ENCODE measurements at places on chromosomes 6 and 20. TPM values are rescaled to one million over a fixed set of nuclear protein-coding genes. Genes with fewer than 3 reads are reported as not detected.

DNA sequence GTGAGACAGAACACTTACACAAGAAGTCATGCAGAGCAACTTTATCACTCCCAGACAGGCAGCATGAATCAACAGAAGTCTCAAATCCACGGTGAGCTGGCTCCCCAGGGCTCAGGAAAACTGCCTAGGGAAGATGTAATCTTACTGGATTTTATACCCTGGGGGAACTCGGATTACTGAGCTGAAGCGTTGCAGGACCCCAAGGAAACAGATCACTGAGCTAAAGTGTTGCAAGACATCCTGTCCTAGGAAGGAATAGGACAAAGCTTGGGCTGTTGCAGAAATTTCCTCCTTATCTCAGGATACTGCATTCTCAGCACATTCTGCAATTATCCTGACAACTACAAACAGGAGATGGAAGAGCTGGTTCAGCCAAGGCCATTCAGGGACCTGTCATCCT is 224.8 kb downstream of the TFAP2A start:
- DNase-seq, result no peak

GRCh38 chr6:13419422-13420195 is 67.8 kb downstream of the GFOD1 start:
- DNase-seq, result no peak

GRCh38 chr6:161400671-161401070 is 126.8 kb upstream of the AGPAT4 start:
- no peak for DNase-seq

DNA sequence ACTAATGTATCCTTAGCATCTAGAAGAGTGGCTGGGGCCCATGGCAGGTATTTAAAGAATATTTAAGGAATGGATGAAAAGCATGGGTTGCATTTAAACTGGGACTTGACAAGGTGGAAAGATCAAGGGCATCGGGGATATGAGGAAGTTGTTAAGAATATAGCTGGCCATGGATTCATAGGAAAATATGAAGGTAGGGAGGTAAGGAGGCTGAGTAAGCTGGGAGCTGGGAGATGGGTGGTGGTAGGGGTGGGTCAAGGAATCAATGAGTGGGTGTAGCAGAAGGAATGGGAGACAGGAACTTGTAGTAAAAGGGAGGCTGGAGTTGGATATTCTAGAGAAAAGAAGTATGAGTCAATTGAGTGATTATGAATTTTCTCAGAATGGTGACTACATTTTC is 44.0 kb upstream of the MOCS1 start:
- no peak for DNase-seq

DNA sequence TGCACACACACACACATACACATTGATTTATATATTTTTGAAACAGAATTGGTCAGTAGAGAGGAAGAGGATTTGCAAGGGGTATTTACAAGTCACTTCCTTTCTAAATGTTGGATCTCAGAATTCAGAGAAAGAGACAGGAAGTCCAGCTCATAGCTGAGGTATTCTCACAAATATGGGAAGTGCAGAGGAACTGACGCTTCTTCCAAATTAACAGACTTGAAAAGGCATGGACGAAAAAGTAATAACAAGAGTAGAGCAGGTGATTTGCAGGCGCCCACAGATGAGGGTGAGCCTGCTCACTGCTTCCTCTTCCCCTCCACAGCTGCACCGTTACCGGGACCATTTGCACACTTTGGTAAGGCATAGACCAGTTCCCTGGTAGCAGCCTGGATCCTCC is 246.4 kb downstream of the PHACTR1 start:
- no peak for DNase-seq

- DNase-seq, result no peak
Observed at GRCh38 chr6:151071295-151071694, 168.5 kb upstream of the AKAP12 start.

- DNase-seq, result no peak
Observed at GRCh38 chr6:129507059-129507807, 202.7 kb downstream of the ARHGAP18 start.

GRCh38 chr20:59605601-59606364 is 1.4 kb downstream of the PHACTR3 start:
- DNase-seq, result no peak

DNA sequence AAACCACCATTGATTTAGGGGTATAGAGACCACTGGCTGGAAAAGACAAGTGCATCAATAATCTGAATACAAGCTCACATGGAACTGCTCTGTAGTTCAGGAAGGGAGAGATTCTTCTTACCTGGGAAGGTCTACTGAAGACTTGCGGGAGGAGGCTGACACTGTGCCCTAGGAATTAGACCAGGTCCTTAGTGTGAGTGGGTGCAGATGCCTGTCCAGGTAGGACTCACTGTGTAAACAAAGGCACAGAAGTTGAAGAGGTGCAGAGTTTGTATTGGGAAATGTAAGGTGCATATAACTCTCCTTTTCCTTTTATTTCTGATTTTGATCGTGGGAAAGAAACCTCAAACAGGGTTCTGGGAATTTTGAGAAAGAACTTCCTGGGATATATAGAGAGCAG is 66.8 kb downstream of the DAAM2 start:
- no peak for DNase-seq

DNA sequence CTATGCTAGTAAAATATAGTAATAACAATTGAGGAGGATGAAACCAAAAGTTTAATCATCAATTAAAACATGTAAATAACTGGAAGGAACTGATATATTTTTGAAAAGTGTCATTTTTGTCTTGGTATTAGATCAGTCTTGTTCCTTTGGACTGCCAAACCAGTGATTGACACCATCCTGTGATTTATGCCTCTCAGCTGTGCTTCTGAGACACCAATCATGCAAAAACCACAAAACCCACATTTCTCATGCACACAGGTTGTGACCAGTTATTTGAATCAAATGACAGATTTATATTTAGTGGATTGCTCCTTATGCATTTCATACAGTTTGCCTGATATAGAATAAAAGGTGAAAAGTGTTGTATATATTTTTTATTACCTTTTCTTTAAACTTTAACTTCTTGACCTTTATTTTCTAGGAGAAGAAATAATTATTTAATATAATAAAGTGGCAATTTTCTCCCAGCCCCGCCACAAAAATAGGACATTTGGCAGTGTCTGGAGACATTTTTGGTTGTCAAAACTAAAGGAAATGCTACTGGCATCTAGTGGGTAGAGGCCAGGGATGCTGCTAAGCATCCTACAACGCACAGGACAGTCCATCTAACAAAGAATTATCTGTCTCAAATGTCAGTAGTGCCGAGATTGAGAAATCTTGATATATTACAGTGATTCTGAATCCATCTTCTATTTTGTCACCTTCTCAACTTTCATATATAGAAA is 383.6 kb downstream of the BCKDHB start:
- no peak for DNase-seq

DNA sequence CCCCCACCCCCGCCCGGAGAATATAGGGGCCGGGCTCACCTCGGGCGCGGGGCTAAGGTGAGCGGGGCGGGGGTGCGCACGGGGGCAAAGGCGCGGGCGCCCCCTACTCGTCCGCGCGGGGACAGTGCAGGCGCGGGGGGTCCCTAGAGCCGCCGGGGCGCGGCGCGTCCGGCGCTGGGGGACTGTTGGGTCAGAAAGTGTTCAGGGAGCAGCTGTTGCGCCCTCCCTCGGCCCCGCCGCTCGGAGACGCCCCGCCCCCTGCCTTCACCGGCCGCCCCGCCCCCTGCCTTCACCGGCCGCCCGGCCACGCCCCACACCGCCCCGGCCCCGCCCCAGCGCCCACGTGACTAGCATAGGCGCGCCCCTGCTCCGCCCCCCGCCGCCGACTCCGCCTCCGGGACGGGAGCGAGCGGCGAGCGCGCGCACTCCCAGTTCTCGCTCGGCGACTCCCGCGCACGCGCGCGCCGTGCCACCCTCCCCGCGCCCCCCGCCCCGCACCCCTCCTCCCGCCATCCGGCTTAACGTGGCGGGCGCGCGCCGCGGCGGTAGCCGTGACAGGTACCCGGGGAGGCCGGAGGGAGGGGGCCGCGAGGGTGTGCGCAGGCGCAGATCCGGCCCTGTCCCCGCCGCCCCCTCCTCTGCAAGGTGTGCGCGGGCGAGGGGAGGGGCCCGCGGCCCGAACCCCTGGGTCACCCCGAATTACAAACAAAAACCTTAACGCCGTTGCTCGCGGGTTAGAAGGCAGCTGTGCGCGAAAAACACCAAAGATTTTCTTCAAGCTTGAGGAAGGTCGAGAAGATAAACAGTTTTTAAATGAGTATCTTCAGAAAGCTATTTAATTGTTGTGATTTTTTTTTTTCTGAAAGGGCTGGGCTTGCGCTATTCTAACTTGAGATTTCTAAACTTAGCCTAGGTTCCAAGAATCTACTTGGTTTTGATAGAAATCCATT is 704 bp upstream of the ZNF217 start:
- no peak for DNase-seq

DNA sequence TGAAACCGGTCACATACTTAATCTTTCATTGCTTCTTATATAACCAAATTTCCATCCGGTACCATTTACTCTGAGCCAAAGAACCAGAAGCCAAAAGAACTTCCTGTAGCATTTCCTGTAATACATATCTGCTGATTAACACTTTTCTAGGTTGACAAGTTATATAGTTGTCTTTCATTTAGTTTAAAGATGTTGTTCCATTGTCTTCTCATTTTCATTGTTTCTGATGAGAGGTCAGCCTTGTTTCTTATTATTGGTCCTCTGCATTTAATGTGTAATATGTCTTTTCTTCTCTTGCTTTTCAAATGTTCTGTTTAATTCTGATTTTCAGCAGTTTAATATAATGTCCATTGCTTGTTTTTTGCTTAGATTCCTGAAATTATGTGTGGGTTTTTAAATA is 214.5 kb upstream of the CCN2 start:
- no peak for DNase-seq

GRCh38 chr6:54112151-54112650 is 958 bp downstream of the MLIP start:
- DNase-seq, result no peak

GRCh38 chr20:42530855-42531448 is 658.8 kb downstream of the PTPRT start:
- peak; percentile 25 for DNase-seq

DNA sequence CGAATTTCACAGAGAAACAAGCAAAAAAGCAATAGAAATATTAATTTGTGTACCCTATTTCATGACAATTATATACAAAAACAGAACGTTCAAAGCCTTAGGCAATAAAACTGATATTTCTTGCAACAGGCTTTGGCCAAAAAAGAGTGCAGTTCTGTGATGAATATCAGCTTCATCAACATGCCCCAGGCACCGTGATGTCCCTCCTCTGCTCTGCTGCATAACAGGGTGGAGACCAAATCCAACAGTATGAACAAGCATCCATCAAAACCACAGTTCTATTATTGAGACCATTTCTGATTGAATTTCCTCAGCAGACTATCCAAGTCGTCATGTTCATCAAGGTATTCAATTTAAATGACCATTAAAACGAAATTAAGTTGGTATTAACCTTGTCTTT is 722.6 kb upstream of the NRSN1 start:
- no peak for DNase-seq

DNA sequence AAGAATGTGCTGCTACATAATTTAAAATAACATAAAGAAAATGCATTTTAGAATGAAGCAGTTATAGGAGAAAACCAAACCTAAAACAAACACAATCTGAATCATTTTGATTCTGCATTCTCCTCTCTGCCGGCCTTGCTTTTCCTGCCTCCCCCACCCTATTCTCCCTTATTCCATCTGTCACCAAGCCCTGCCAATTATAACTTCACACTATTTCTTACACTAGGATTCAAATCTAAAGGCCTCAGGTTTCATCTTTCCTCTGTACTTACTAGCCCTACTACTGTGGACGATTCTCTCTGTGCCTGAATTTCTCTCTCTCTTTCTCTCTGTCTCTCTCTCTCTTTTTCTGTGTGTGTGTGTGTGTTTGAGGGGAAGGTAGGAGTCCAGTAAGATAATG is 18.7 kb upstream of the PRIM2 start:
- DNase-seq, result no peak

GRCh38 chr20:53899351-53900167 is 170.8 kb downstream of the BCAS1 start:
- peak; percentile 87 for DNase-seq

DNA sequence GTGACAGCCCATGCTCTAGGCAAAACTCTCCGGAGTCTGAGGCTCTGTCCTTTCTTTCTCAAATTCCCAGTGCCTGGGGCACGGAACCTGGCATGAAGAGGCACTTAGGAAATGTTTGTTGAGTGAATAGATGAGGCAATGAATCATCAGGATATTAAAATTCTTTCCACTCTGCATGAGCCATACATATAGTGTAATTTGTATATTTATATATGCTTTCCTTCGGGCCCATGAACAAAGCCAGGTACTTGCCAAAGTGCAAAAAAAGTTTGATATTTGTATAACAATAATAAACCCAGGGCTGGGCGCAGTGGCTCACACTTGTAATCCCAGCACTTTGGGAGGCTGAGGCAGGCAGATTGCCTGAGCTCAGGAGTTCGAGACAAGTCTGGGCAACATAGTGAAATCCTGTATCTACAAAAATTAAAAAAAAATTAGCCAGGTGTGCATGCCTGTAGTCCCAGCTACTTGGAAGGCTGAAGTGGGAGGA is 212.3 kb upstream of the ZNF217 start:
- DNase-seq, result peak; percentile 81

- DNase-seq, result no peak
Observed at GRCh38 chr20:19743640-19743995, 14.4 kb upstream of the RIN2 start.

DNA sequence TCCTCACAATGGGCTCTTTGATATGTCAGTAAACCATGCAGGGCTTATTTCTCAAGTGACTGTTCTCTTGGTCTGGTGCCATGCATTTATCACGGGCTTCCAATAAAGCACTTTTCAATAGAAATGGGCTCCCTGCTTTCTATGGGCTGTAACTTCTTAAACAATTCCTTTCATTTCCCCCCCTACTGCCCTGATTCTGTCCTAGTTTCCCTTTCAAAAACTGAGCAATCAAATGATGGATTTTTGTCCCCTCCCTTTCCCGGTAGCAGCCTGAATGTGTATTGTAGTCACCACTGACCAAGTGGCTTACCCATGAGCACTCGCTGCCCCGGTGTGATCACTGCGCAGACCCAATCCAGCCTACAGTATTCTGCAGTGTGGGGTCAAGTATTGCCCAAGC is 13.9 kb downstream of the RPS10 start:
- no peak for DNase-seq

GRCh38 chr6:2714111-2714895 is 36.4 kb downstream of the MYLK4 start:
- DNase-seq, result no peak

GRCh38 chr6:7165890-7166267 is 58.1 kb downstream of the RREB1 start:
- no peak for DNase-seq

AARS2 gene
- 13.1 TPM for total RNA-seq

TREM2 gene
- not detected for total RNA-seq

TNFRSF6B gene
- total RNA-seq, result not detected

TSBP1 gene
- not detected for total RNA-seq

PROKR2 gene
- not detected for total RNA-seq

BNIP5 gene
- total RNA-seq, result not detected

EMILIN3 gene
- 0.54 TPM for total RNA-seq

DYNLRB1 gene
- total RNA-seq, result 155 TPM

ADAT2 gene
- total RNA-seq, result 6.4 TPM

GLYATL3 gene
- total RNA-seq, result not detected

FERMT1 gene
- 0.95 TPM for total RNA-seq

C6orf132 gene
- total RNA-seq, result 12.9 TPM

NRM gene
- total RNA-seq, result 21.9 TPM

GRM1 gene
- not detected for total RNA-seq
